ENCODE measurements at places on chromosomes 7 and 10.

DNA sequence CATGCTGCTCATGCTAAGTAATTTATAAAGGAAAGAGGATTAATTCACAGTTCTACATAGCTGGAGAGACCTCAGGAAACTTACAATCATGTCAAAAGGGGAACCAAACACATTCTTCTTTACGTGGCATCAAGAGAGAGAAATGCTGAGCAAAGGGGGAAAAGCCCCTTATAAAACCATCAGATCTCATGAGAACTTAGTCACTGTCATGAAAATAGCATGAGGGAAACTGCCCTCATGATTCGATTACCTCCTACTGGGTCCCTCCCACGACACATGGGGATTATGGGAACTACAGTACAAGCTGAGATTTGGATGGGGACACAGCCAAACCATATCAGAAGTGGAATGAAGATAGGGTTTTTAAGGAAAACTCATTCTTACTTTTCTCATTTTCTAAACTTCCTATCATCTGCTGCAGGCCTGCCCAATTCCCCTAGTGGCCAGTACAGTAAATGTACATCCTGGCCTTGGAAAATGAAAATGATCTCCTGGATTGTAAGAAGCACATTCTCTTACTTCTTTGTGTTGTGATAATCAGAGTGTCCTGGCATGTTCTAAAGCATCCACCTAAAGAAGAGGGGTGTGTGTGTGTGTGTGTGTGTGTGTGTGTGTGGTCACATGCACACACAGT lies 421.5 kb downstream of the LRMDA start:
- no peak for DNase-seq

- DNase-seq: no peak
Measured at GRCh38 chr7:69550991-69551390, 47.3 kb upstream of the AUTS2 start.

GRCh38 chr7:129401967-129402860 lies 32.0 kb upstream of the STRIP2 start:
- DNase-seq: no peak

- no peak for DNase-seq
Measured at GRCh38 chr7:36346260-36346831, 43.3 kb upstream of the ANLN start.

DNA sequence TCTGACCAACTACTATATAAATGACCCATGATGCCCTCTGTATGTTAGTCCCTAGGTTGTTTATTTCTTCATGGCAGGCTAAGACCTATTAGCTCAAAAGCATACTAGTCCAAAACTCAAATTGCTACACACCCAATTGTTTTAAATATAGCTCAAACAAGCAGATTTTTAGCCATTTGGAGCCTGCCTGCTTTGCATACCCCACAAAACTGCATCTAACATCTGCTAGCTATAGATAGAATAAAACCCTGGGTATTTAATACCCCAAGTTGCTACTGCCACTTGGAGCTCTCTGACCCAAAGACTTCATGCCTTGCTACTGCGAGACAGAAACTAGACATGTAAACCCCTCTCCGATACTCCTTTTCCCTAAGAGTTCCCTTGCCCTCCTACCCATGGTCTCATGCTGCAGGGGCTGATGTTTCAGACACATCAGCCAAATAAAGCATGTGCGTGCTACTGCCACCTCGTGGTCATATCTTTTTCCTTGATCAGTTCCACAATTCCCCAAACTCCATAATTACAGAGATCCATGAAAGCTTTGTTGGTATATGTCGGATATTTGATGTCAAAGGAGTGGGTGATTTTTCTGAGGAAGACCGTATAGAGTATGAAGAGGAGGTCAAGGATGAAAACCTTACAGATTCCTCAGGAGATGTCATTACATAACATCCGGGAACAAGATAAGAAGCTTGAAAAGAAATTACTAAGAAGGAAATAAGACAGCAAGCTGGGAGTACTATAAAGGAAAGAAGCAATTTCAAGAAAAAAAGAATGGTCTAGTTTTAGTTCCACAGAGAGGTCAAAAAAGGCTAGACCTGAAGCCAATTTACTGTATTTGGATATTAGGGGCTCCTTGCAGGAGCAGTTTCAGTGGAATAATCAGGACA lies 386.6 kb downstream of the SH2D4B start:
- DNase-seq: no peak

DNA sequence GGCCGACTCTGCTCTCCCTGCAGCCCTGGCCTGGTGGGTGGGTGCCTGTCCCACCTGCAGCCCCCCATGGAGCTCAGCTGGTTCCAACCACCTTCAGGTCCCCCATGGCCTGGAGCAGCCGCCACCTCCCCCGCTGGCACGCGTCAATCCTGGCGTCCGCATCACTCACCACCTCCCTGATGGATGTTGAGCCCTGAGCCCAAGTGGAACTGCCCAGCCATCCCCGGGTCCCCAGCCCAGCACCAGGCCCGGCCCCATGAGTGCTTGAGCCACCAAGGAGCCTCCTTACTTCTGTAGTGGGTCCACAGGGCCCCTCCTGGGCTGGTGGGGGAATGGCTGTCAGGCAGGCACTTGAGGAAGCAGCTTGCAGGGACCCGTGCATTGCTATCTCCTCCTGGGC lies 14.6 kb downstream of the AGAP3 start:
- DNase-seq: no peak

DNA sequence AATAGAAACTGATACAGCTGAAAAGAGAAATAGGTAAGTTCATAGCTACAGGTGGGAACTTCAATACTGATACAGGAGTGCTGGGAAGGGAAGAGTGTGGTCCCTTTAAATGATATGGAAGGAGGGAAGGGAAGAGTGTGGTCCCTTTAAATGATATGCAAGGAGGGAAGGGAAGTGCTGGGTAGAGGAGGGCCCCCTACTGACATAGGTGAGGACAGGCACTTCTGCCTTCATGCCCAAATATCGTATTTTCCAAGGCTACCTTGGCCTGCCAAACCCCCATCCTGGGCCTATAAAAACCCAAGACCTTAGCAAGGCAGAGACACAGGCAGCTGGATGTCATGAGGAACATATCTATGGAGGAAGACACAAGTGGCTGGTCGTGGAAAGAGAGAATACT lies 92.3 kb downstream of the MAGI2 start:
- no peak for DNase-seq

DNA sequence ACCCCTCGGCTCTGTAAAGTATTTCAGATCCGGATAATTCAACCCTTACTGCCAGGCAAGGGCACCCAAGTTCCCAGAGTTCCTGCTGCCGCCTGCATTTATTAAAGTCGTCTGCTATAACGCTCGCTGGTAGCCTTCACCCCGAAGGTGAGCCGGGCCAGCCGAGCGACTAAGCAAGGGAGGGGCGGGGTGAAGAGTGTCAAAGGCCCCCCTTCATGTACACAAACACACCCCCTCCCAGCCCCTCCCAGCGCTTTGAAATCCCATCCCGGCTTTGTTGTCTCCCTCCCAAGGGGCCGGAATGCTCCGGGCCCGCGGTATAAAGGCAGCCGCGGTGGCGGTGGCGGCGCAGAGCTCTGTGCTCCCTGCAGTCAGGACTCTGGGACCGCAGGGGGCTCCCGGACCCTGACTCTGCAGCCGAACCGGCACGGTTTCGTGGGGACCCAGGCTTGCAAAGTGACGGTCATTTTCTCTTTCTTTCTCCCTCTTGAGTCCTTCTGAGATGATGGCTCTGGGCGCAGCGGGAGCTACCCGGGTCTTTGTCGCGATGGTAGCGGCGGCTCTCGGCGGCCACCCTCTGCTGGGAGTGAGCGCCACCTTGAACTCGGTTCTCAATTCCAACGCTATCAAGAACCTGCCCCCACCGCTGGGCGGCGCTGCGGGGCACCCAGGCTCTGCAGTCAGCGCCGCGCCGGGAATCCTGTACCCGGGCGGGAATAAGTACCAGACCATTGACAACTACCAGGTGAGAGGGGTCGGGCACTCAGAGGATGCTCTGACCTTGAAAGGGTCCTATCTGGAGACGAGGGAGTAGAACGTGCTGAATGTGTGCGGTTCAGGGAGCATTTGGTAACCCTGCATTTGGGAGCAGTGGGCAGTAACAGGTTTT lies at the start of gene DKK1:
Gene DKK1 (plus strand): TSS at position 349 of the 889 bp plus-strand sequence. CDS start 154 bp downstream, at position 503.
- DNase-seq: no peak

DNA sequence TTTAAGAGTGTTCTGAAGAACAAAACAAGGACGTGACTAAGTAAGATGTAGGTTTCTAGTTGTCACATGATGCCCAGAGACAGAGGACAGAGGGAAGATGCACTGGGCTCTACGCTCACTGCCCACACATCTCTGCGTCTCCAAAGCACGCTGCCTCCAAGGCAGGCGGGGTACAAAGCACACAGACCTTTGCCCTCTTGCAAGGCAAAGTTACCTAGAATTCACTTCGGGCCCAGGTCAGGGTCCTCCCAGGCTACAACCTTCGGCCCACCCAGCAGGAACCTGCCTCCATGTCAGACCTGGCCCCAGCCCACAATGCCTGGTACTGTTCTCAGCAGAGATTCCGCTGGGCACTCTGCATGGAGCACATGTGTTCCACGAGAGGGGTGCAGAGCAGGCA lies 26.5 kb downstream of the GRB10 start:
- DNase-seq: no peak

DNA sequence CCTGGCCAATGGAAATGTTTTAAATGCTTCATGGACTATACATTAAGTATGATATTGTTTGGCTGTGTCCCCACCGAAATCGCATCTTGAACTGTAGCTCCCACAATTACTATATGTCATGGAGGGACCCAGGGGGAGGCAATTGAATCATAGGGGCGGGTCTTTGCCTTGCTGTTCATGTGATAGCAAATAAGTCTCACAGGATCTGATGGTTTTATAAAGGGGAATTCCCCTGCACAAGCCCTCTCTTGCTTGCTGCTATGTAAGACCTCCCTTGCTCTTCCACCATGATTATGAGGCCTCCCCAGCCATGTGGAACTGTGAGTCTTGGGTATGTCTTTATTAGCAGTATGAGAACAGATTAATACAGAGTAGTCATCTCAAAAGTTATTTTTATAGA lies 32.4 kb upstream of the GRB10 start:
- no peak for DNase-seq

- DNase-seq: no peak
Measured at GRCh38 chr7:38211940-38212339, 33.9 kb downstream of the STARD3NL start.

GRCh38 chr7:119196183-119196582 lies 971.7 kb downstream of the ANKRD7 start:
- no peak for DNase-seq

- no peak for DNase-seq
Measured at GRCh38 chr7:155699180-155699579, 54.7 kb downstream of the RBM33 start.

DNA sequence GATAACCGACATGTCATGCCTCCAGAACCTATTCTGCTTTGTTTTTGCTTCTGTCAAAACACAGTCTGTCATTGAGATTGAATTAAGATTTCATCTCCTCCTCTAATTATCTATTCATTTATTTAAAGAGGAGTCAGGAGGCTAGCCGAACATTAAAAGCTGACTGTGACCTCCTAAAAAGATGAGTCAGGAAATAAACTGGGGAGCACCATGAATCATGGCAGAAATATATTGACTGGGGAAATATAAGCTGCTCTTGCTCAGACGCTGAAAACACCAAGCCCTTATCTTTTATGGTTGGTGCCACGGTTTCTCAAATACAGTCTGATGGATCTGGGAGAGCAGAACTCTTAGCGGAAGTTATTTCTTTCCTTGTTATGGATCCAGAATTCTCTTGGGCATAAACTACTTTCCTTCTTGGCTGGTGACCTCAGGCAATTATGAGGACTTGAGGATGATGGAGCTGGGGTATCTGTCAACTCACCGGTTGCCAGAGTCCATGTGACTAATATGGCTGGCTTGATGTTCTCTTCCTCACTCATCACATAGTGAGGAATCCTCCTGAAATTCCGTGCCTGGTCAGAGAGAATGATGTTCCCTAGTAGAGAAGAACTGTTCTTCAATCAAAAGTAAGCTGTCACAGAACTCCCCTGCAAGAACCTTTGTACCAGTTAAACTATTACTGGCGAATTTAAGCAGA lies 307.6 kb upstream of the PHYHIPL start:
- DNase-seq: no peak

DNA sequence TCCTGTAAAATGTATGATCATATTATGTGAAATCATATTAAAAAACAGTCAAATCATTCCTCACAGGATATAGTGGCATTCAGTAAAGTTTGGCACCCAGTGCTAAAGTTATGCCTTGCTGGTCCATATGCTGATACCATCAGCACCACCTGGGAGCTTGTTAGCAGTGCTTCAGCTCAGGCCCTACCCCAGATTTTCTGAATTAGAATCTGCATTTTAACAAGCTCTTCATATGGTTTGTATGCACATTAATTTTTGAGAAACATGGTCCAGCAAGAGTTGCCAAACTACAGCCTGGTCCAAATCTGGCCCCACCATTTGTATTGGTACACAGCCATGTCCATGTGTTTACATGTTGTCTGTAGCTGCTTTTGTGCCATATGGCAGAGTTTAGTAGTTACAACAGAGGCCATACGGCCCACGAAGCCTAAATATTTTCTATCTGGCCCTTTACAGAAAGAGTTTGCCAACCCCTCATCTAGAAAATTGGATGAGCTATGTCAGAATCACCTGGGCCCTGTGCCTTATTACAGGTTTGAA lies 30.1 kb downstream of the RAB18 start:
- DNase-seq: no peak

- no peak for DNase-seq
Measured at GRCh38 chr10:45058580-45058979, 57.9 kb downstream of the ZNF22 start.

GRCh38 chr10:58570307-58570723 lies 57.6 kb downstream of the BICC1 start:
- no peak for DNase-seq

DNA sequence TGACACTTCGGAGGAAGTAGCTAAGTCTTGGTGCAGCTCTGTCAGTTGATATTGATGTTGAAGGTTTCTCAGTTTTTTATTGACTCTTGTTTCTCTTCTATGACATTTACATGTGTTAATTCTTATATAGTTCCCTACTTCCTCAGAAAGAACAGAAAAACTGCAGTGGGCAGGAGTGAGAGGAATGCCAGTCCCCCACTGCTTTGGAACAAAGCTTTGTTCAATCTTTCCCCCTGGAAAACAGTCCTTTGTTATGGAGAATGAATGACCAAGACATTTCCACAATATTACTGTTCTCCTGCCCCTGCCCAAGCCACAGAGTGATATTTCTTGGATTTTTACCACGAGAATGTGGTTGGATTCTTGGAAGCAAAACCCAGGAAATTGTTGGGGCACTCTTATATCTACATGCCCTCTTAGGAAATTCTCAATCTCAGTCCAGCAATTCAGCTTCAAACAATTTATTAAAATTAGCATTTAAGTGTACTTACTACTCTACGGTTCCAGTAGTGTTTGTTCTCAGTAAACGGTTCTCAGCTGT lies 258.0 kb upstream of the KCND2 start:
- DNase-seq: no peak

DNA sequence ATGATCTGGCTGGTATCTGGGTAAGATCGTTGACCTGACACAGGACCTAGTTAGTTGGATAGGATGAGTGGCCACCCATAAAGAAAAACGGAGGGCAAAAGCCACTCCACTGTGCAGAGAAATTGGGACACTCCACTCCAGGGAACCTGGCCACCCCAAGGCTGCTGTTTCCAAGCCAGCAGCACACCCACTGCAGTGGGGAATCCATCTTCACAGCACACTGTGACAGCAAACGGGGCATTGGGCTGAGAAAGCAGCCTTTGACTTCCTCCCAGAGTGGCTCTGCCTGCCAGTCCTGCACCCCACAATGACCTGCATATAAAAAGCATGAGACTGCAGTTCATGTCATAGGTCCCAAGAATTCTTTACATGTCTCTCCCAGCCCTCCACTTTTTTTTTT lies 52.9 kb downstream of the MTPN start:
- no peak for DNase-seq

- DNase-seq: no peak
Measured at GRCh38 chr10:82628373-82628772, 753.4 kb downstream of the NRG3 start.

Measured in stimulated activated CD8-positive, alpha-beta memory T cell treated with anti-CD3 and anti-CD28 coated beads, Interleukin-7, amount 100 ng/mL, for 1 hour (primary cell).